ENCODE measurements at places on chromosomes 12 and 14.
A peak's percentile ranks its signal among the peaks of the same experiment; 100 is the strongest.

DNA sequence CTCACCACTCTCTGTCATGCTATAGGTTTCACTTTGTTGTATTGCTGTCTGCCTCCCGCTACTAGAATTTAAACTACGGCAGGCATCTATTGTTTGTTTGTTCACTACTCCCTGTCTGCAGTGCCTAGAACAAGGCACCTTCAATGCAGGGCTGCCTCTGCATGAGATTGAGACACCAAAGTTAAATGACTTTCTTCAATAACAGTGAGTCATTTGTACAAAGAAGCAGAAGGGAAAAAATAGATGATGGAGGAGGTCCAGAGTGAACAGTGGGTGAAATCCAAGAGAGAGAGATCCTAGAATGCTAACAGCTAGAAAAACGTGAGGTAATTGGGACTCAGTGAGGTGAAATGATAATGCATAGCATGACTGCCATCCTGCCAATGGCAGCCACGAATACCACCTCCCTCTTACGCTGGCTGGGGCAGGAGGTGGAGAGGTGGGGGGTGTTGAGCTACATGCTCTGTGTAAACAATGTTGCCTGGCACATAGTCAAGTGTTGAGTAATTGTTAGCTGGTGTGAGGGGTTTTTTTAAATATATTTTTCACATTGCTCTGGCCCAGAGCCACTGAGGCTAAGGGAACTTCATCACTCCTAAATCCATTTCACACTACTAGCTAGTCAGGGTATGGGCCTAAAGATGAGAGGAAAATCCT lies 367.6 kb downstream of the RPS29 start:
- DNase-seq: no peak

DNA sequence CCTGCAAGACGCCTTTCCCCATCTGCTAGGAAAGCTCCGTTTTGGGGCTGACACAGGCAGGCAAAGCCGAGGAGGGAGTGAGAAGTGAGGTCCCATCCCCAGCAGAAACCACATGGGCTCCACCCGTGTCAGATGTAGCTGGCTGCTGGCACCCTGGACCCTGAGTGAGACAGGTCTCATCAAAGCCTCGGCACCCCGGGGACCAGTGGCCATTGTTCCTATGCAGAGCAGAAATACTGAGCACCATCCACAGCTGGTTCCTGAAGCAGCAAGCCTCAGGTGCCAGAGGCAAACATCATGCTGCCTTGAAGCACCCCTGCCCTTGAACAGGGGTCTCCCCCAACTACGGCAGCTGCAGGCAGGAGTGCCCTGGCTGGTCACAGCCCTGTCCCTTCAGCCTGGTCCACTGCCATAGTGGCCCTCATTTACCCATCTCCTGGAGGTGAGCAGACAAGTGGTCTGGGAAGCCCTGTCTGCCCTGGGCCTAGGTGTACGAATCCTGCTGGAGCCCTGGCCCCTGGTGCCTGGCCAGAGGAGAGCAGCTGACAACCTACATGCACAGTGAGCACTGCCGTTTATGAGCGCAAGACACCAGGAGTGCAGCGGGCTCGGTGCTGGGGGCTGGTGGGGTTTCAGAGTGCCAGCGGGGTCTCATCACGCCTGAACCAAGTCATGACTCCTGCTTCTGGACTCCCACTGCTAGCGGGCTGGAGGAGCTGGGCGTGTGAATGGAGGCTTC lies 289.8 kb upstream of the RTL1 start:
- no peak for DNase-seq

DNA sequence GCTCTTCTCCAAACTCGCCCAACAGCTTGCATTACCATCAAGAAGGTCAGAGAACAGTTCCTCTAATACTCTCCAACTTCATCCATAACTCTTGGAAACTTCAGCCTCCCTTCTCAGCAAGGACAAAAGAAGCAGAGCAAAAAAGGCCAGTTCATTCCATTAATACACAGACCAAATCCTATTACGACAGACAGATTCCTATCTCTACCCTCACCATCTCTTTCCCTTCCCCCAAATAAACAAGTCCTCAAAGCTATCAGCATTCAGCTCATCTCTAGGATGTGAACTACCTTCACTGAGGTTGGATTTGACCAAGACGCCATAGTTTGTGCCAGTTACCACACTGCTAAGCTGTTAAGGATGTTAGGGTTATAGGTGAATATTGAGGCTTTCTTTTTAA lies 25.2 kb downstream of the SINHCAF start:
- DNase-seq: no peak

DNA sequence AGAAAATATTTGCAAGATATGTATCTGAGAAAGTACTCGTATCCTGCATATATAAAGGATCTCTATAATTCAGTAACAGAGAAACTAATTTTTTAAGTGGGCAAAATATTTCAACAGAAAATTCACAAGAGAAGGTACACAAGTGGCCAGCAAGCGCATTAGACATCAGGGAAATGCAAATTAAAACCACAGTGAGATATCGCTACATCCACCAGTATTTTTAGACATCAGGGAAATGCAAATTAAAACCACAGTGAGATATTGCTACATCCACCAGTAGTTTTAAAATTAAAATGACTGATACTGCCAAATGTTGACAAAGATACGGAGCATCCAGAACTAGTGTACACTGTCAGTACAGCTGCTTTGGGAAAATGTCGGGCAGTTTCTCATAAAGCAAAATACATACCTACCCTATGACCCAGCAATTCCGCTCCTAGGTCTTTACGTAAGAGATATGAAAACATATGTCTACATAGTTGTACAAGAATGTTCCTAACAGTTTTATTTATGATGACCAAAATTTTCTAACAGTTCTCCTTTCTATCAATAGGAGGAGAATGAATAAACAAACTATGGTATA lies 2.8 kb upstream of the KCNK13 start:
- no peak for DNase-seq

- no peak for DNase-seq
Measured at GRCh38 chr14:53032161-53032803, 81.4 kb upstream of the FERMT2 start.

DNA sequence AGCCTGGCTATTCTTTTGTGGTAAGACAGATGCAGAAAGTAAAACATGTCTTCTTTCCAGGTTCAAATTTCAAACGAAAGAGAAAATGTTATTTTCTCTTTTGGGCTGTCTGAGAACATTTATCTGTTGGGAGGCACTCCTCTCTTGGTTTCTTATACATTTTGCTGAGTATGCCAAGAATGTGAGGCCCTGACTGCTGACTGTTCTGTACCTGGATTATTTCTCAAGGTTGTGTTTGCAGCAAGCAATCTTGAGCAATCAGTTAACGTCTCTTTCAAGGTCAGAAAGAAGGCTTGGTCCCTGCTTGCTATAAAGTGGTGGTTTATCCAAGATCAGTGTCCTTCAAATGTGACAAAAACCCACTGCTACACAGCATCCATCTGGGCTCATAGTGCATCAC lies 9.8 kb downstream of the SSTR1 start:
- DNase-seq: no peak

DNA sequence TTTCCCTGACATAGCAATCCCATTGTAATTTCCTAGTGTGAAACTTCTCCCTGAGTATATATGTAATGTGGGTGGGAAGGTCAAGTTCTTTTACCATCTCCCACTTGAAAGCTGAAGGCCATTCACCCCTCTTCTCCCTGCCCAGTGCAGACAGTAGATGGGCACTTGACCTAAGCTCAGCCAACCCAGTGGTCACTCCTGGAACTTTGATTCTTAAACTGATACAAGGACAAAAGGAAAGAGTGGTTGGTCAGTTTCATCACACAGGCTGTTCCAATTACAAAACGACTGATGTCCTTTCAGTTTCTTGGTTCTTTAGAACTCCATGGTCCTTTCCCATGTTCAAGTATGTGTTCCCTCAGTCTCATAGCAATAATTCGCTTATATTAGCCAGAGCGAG lies 8.4 kb upstream of the APOLD1 start:
- no peak for DNase-seq

DNA sequence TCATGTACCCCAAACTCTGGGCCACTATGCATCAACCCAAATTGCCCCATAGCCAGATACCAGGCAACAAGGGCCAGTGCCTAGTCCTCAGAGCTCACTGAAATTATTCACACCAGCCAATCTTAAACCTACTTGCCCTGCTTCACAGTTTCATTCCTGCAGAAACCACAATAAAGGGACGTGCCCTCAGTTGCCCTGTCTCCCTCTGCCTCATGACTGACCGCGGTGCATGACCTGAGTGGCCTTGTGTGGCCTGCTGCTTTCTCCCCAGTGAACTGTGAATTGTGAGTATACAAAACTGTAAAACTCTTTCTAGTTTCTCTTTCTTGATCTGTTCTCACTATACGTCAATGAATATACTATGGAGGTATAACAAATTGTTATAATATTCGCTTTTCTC lies 490.9 kb upstream of the MIS18BP1 start:
- no peak for DNase-seq

- no peak for DNase-seq
Measured at GRCh38 chr12:105538880-105539279, 208.4 kb downstream of the C12orf75 start.

- DNase-seq: no peak
Measured at GRCh38 chr12:95116341-95116740, 42.9 kb upstream of the NR2C1 start.

DNA sequence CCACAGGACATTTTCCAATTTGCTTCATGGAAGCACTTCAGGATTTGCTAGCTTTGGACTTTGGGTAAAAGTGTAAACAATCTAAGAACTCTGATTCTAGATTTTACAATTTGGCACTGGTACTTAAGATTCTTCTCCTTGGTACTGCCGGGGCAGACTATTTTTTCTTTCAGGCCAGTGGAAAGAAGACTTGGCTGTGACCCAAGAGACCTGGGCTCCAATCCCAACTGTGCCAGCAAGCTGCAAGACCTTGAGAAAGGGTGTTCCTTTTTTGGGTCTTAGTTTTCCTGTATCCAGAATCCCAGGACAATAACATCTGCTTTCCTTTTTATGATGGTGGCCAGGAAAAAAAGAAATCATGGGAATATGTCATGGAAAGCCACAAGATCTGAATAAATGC lies 148.1 kb upstream of the CRY1 start:
- DNase-seq: no peak

GRCh38 chr14:101813171-101813759 lies 51.8 kb downstream of the PPP2R5C start:
- no peak for DNase-seq

- no peak for DNase-seq
Measured at GRCh38 chr14:100895411-100895810, 8.1 kb downstream of the RTL1 start.

DNA sequence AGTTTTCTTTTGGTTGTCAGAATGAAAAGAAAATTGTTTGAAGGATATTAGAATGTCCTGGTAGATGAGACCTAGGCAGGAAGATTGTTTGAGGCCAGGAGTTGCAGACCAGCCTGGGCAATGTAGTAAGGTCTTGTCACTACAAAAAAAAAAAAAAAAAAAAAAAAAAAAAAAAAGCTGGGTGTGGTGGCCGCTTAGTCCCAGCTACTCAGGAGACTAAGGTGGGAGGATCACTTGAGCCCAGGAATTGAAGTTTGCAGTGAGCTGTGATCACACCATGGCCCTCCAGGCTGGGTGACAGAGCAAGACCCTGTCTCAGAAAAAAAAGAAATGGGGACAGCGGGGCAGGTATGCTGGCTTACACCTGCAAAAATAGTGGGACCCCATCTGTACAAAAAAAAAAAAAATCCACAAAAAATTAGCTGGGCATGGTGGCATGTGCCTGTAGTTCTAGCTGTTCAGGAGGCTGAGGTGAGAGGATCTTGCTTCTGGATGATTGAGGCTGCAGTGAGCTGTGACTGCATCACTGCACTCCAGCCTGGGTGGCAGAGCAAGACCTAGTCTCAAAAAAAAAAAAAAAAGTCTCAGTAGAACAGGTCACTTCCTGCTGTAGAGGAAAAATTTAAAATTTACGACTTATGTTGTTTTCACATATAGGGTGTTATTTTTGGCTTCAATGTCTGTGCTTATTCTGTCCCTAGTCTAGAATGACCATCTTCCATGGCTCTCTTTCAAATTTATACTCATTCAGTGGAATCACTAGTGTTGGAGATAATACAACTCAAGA lies 70.7 kb downstream of the PPHLN1 start:
- no peak for DNase-seq

DNA sequence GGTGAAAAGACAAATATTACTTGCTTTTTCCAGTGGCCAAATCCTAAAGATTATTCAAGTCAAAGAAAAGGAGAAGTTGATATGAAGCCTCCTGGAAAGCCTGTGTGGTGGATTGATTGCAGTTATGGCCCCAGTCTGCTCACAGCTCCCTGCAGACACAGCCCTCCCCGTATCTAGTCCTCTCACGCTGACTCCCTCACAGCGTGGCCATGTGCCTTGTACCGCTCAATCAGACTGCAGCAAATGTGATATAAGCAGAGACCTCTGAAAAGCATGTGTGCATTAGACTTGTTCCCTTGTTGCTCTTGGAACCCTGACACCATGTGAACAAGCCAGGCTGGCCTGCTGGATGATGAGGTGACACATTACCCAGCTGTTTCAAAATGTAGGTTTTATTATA lies 398.0 kb upstream of the GARIN6 start:
- no peak for DNase-seq

DNA sequence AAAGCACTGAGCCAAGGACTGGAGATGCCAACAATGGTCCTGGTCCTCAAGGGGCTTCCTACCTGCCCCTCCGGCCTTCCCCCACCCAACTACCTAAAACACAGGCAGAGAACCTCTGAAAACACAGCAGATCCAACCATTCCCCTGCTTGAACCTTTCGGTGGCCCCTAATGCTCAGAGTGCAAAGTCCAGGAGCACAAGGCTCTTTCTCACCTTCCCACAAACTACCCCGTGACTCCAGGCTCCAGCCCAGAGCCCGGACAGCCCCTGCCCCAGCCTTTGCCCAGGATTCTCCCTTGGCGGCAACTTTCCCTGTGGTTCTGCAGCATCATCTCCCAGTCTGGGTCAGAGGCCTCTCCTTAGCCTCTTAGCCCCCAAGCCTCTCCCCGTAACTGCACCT lies 1.6 kb upstream of the CD9 start:
- no peak for DNase-seq

GRCh38 chr12:11649413-11650285 lies at the start of gene ETV6:
ETV6 (plus strand) TSS chr12:11649674; CDS start chr12:11650128, 454 bp downstream.
- peak; percentile 77 for DNase-seq

- no peak for DNase-seq
Measured at GRCh38 chr12:13359636-13360035, 163.1 kb downstream of the EMP1 start.

- DNase-seq: no peak
Measured at GRCh38 chr14:63545431-63545830, 2.3 kb upstream of the PPP2R5E start.

GRCh38 chr12:12398026-12398859 lies 41.4 kb downstream of the BORCS5 start:
- DNase-seq: no peak

- no peak for DNase-seq
Measured at GRCh38 chr12:101064721-101065120, 145.3 kb downstream of the SLC5A8 start.

- DNase-seq: no peak
Measured at GRCh38 chr12:20985399-20985798, 145.6 kb upstream of the SLCO1B1 start.

DNA sequence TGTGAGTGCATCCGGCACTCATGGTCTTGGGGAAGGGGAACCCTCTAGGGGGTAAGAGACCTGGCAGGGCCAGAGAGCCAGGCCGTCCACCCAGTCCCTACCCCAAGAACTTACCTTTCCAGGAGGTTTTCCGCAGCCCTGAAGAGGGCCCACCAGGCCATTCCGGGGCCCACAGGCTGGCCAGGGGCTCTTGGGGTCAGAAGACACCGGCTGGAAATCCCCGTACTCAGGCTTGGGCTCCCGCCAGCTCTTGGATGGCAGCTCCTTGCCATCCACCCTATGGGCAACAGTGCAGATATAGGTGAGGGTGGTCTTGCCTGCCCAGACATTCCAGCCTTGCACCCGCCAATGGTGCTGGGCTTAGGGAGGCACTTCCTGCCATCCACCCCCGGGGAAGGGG lies 34.6 kb downstream of the NCKAP5L start:
- no peak for DNase-seq

GRCh38 chr12:15322164-15323061 lies at the start of gene PTPRO:
PTPRO (plus strand) TSS chr12:15322508.
- DNase-seq: no peak
